NCI-H2029 treated with DMSO at 0.1 percent for 48 hours (cell line): ENCODE measurements at places on chromosomes 1 and 21.

- DNase-seq: no peak
Measured at GRCh38 chr1:24915816-24916602, 14.1 kb downstream of the RUNX3 start.

GRCh38 chr1:214305164-214305751 lies 24.3 kb downstream of the SMYD2 start:
- no peak for DNase-seq

DNA sequence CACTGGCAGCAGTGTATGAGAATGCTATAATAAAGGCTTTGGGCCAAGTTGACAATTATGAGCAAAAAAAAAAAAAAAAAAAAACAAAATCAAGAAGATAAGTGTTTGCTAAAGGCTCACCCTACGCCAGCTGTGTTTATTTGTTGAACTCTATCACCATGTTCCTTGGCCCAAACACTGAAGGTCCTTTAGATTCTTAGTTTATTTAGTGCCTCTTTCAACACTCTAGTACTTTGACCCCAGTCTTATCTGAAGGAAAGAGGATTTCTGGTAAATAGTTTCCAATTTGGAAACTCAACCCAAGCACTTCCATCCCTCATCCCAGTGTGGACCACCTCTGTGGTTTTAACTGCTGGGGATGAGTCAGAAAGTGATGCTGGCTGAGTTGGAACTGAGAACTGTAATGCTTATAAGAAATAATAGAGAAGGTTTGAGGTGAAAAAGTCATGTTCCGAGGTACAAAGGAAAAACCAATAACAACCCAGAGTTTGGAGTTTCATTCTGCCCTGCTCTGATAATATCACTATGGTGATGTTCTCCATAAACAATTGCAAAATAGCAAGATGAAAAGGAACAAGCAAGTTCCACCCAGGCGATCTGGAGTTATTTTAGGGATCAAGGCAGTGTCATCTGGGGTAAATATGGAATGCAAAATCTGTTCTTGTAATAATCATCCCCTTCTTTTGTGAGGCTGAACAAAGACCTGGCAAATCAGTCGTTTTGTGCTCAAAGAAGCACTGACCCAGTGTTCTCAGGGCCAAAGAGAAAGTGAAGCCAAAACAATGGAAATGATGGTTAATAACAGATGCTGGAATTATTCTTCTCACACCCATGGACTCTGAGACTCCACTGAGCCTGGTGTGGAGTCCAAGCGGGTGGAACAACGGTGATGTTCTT lies 19.7 kb upstream of the CAPZB start:
- DNase-seq: peak; percentile 38

DNA sequence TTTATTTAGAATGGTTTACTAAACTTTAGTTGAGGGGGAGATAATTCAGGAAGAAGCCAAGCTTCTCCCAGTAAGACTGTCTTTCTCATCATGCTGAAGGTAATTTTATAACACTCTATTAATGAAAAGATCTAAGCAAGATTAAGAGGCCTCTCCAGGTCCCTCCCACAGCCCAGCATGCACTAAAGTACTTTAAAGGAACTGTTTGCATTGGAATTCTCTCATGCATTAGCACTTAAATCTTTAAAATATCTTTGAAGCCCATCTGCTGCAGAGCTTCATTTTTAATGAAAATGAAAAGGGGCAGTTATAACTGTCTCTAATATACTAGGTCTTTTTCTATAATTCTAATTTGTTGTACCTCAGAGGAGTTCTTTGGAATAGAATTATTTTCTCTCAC lies 1379.1 kb upstream of the ADGRL4 start:
- DNase-seq: no peak

DNA sequence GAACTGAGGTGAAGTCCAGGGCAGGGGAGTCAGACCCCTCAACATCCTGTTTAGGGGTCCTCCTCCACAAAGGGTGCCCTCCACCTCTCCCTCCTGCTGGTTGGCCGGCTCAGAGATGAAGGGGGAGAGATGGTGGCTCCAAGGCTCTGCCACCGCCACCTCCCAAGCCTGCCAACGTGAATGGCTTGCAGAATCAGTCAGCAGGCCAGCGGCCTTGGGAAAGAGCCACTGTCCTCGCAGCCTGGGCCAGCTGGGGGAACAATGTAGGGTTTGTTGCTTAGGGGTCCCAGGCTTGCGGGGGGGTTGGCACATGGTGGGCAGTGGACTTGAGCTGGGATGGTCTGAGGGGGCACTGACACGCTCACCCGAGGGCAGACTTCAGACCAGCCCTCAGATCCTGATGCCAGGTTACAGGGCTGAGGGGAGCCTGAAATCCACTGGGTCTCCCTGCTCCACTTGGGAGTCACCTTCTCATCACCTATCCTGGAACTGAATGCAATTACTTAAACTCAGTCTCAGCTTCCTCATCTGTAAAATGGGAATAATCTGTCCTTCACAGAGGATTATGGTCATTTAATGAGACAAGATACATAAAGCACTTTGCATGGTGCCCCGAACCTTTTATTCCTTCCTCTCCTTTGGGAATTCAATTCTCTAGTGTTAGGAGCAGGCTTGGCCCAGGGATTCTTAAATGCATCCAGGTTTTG lies 8.3 kb downstream of the GPR37L1 start:
- DNase-seq: no peak

DNA sequence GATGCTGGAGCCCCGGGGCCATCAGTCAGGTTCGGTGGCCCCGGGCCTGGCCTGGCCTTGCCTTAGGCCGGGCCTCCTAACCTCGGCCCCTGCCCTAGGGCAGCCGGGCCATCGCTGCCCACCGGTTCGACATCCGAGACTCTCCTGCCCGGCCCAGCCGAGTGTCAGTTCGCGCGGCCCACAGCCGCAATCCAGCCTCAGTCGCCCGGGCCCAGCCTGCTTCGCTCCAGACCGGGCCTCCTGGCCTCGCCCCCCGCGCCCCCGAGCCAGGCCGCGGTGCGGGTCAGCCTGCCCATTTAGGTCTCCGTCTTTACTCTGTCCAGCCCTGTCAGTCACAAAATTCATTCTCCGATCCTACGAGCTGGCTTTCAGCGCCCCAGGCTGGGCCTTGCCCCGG lies 777 bp downstream of the LRRC41 start:
- DNase-seq: no peak

DNA sequence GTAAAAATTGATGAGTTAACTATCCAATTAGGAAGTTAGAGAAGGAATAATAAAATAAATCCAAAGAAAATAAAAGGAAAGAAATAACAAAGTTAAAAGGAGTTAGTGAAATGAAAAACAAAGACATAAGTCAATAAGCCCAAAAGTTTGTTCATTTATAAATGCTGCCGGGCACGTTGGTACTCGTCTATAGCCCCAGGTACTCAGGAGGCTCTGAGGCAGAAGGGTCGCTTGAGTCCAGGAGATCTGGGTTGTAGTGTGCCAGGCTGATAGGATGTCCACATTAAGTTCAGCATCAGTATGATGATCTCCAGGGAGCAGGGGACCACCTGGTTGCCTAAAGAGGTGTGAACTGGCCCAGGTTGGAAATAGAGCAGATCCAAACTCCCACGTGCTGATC lies 35.5 kb upstream of the VANGL1 start:
- DNase-seq: no peak
